Cortex of kidney (tissue), 1 donor: ENCODE measurements at places on chromosomes 2 and 18.

GRCh38 chr2:200317975-200318374 is 11.5 kb downstream of the SPATS2L start:
- no peak for DNase-seq

DNA sequence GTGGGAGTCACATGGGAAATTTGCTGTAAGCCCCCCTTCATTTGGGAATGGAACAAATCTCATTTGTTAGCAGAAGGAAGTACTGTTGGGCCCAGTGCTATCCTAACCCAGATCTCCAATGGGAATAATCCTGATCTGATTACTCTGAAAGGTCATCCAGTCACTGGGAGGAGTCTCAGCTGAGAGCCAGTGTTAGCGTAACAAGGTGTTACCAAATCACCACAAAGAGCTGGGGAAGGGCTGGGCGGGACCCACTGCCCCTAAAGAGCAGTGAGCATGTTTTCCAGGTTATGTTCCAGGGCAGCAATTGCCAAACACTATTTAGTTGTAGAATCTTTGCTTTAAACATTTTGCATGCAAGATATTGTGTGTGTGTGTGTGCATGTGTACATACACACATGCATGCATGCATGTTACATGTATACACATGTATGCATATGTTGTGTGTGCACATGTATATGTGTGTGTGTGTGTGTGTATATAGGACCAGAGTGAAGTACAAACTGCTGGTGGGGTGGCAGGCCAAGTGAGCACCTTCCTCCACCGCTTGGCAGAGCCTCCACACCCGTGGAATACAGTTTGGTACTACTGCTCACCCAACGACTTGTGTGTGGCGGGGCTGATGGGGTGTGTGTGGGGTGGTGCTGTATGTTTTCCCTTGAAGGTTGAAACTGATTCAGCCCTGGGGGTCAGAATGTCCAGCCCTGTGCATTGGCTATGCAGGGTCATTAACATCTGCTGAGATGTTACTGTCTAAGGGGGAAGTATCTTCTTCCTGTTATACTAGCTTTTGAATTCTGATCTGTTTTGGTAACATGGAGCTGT is 15.2 kb downstream of the INPP5D start:
- DNase-seq: no peak

DNA sequence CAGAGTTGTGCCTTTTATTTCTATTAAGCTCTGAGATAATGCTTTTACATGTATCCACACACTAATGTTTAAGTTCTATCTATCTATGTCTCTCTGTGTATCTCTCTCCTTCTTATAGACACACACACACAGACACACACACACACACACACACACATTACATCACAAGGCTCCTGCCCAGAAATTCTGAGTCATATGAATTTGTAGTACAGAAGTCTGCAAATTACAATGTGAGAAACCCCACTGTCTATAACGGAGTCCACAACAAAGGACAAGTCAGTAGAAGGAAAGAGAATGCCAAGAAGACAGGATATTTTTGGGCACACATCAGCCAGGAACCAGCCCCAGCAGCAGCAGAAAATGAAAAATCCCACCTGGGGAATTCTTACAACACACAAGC is 142.4 kb downstream of the EN1 start:
- DNase-seq: no peak

DNA sequence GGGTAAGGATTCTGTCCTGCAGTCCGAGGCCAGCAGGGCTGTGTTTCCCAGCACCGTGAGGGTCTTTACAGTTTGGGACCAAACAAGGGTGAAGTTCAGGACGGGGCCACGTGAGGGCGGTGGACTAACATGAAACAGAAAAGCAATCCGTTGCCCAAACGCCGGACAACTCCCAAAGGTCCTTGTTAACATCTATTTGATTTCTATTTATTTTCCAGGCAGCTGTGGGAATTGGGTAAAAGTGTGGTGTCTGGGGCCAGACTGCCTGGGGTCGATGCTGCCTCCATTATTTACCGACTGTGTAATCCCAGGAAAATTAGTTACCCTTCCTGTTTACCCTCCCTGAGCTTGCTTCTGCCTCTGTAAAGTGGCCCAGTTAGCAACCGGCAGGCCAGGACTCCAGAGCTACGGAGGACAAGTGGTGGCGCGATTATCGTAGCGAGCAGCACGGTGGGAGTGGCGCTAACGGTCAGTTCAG is 66.3 kb upstream of the TCF7L1 start:
- no peak for DNase-seq

DNA sequence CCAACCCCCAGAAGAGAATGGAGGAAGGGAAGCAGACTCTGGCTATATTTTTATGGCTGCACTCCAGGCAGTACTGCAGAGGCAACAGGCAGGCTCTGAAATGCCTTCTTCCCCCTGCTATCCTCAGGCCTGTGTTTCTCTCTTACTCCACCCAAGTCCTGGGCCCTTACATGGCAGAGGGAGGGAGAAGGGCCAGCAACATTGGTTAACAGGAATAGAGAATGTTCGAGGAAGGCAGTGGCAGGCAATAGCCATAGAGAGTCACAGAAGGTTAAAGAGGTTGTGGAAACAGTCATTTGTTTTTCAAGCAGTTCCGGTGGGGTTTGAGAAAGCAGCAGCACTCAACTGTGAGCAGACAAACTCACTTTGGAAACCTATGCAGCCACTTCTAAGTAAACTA is 15.1 kb upstream of the DARS1 start:
- DNase-seq: no peak

DNA sequence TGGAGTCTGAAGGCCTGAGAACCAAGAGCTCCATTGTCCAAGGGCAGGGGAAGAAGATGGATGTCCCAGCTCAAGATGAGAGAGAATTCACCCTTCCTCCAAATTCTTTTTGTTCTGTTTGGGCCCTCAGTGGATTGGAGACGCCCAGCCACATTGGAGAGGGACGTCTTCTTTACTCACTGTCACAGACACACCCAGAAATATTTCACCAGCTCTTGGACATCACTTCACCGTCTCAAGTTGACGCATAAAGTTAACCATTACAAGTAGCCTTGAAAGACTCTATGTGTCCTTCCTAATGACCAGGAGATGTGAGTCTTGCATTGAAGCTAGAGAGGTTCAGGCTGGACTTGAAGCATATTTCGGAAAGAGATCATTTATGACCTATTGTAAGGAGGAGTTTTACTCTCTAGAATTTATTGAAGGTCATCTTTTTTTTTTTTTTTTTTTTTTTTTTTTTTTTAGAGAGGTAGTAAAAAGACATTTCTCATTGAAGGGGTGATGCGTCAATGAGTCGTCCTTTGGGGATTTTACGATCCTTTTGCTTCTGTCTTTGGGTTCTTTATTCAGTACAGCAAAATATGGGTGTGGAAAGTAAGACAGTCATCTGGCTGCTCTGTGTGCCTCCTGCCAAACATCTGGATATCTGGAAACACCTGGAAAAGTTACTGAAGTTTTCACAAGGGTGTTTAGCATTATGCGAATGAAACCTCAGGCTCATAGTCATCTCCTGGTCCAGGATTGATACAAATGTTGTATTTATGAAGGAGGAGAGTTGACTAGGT is 118.1 kb downstream of the PRPF40A start:
- DNase-seq: no peak

- no peak for DNase-seq
Measured at GRCh38 chr2:103292573-103292972, 530.7 kb downstream of the TMEM182 start.

DNA sequence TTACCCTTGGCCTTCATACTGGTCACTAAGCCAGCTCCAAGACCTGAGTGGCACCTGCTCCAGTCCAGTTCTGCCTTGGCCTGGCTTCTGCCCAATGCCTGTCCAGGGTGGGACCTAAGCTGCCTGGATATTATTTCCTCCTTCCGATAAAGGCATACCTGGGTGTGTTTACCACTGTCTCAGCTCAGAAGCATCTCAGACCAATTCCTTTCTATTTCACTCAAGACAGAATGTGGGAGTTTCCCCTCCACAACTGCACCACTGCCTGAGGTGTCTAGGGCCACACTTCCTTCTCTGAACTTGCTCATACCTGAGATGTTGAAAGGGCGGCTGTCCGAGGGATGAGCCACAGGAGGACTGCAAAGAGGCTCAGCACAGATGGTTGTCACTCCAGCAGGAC is 18.4 kb upstream of the CAB39 start:
- no peak for DNase-seq

- no peak for DNase-seq
Measured at GRCh38 chr2:127164761-127165538, 55.1 kb downstream of the CYP27C1 start.

GRCh38 chr2:200944467-200945394 is 18.7 kb downstream of the ORC2 start:
- no peak for DNase-seq

GRCh38 chr2:88606371-88607030 is 20.8 kb downstream of the EIF2AK3 start:
- no peak for DNase-seq

DNA sequence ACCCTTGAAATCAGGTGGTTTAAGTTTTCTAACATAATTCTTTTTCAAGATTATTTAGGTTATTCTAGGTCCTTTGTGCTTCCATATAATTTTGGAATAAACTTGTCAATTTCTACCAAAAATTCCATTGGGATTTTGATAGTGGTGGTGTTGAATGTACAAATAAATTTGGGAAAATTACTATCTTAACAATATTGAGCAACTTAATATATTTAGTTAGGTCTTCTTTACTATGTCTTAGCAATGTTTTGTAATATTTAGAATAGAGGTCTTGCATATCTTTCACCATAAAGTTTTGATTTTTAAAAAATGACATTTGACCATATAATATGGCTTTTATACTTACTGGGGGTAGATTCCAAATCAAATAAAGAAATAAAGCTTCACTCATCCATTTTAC is 34.0 kb upstream of the CTIF start:
- DNase-seq: no peak
